Activated gamma-delta T cell (primary cell): ENCODE measurements at places on chromosomes 1 and 21.

DNA sequence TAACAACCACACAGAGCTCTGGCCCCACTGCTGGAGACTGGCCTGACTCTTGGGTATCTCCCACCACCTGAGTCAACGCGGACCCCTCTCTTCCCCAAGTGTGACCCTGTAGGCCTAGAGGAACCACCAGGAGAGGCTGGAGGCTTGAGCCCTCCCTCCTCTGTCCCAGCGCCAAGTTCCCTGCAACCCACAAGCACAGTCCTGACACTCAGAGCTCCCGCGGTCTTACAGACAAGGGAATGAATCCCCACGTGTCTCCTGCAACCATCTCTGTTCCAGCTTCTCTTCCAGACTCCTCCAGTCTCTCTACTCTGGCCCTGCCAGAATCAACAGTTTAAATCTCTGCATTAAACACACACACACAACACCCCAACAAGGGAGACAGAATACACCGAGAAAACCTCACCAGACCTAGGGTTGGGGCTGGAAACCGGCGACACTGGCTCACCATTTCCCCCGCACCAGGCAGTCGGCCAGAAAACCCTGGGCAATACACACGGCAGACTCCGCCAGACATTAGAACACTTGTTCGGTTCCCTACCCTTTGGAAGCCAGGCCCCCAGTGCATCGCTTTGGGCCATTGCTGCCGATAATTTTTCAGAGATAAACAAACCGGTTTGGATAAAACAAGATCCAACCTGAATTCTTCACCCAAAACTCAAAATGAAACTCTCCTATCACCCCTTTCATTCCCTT, 21.7 kb downstream of the CASZ1 start:
- DNase-seq, result no peak

- no peak for DNase-seq
Observed at GRCh38 chr1:247701338-247701737, 15.1 kb downstream of the OR6F1 start.

GRCh38 chr1:205748403-205749233, 1.4 kb downstream of the NUCKS1 start:
- DNase-seq, result no peak

DNA sequence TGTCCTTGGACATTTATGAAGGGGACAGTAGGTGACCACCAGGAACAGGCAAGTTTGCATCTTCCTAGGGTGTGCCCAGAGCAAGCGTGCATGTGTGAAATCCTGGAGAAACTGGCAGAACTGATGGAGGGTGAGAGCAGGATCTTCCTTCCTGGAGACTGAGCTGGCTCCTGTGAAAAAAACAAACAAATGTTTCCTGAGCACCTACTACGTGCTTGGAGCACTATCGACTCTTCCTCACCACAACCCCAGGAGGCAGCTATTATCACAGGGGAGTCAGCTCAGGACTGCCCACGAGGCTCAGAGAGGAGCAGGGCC, 1.5 kb upstream of the EDN2 start:
- no peak for DNase-seq

GRCh38 chr21:15483138-15483780, 246.5 kb upstream of the USP25 start:
- no peak for DNase-seq

DNA sequence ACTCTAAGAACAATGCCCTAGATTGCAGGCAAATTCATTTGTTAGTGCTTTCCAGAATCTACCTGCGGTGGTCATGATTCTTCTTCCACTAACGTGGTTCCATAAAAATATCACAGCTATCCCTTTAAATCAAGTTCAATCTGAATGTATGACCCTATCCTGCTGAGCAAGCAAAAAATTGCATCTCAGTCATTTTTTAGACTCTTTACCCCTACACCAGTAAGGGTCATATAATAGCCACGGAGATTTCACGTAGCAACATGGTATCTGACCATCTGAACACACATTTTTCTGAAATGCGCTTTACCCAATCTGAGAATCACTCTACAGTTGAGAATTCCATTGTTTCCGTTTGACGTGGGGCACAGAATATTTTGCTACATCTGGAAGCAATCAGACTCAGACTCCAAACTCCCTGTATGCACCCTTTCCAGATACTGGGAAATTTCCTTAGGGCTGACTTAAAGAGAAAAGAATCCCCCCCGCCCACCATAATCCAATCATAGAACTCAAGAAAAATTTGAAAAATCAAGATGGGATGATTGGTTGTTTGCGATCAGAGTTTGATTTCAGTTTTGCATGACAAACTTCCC, 699.2 kb upstream of the ZP4 start:
- DNase-seq, result no peak

GRCh38 chr1:226443439-226443838, 35.5 kb upstream of the PARP1 start:
- no peak for DNase-seq

DNA sequence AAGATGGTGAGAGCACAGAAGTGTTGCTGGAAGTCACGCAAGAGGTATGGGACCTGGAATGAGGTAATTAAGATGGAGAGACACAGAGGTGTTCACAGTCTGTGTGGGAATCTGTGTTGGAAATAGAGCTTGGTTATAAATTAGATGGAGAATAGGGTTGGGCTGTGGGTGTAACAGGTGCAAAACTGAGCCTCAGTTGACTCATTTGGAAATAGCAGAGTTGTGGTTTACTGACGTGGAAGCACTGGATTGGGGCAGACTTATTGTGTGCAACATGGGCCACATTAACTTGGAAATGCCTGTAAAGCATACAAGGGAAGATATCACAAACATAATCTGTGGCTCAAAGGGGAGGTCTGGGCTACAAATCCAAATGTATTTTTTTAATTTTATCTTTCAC, 13.0 kb downstream of the CAMSAP2 start:
- no peak for DNase-seq

GRCh38 chr1:89556726-89557444, 32.3 kb downstream of the LRRC8B start:
- DNase-seq, result no peak

GRCh38 chr1:17289721-17290120, 18.3 kb upstream of the PADI4 start:
- DNase-seq, result no peak

DNA sequence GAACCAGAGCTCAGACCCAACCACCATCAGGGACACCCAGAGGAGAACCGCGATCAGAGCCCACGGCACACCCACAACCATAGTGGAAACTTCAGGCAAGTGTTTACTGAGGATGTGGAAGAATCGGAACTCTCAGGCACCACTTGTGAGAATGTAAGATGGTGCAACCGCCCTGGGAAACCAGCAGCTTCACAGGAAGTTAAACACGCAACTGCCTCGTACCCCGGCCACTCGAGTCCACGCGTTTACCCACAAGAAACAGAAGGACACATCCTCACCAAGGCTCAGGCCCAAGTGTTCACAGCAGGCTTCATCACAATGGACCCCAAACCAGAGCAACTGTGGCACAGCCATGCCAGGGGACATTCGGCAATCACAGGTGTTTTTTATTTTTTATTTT, 51.4 kb upstream of the COL6A2 start:
- DNase-seq, result no peak

GRCh38 chr1:17646444-17647280, 107.2 kb downstream of the ARHGEF10L start:
- no peak for DNase-seq

GRCh38 chr21:41349126-41349525, 12.7 kb upstream of the MX2 start:
- no peak for DNase-seq

GRCh38 chr1:167088746-167089417, 1.3 kb downstream of the GPA33 start:
- DNase-seq, result no peak

DNA sequence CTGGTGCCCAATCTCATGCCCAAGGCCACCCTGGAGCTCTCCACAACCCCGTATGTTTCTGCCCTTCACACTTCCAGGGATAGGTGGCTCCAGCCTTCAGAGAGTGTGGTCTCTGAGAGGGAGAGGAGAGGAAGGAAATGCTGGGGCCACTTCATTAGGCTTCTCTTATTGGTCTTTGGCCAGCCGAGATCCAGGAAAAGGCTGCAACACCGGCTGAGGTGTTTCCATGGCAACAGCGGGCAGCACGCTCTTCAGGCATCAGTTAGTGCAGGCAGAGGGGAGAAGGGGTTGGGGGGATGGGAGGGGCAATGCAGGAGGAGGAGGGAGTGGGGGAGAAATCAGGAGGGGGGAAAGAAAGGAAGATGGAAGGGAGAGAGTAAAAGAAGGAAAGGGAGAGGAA, 275.1 kb upstream of the GJB5 start:
- no peak for DNase-seq

DNA sequence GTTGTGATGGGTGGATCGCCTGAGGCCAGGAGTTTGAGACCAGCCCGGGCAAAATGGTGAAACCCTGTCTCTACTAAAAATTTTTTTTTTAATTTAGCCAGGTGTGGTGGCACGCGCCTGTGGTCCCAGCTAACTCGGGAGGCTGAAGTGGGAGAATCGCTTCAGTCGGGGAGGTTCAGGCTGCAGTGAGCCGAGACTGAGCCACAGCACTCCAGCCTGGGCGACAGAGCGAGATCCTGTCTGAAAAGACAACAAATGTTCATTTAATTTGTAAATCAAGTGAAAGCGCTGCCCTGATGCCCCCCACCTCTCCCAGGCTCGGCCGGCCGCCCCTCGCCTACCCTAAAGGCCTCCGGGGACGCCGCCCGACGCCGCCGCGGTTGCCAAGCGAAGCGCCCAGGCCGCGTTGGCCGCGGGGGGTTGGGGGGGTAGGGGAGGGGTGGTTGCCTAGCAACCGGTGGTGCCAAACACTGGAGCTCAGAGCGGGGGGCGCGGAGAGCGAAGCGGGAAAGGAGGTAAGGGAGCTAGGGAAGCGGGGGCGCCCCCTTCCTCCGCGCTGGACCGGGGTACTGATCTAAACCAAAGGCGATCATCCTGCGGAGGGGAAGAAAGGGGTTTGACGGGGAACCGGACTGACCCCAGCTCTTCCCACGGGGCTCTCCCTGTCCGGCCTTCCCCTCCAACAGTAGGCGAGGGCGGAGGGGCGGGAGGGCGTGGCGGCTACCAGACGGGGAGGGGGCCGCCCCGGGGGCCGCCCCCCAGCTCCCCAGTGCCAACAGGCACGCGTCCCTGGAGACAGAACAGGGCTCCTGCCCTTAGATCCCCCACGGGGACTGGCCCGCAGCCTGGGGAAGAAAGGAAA, at the start of gene TEKT2:
TEKT2 (plus strand) TSS at position 460 of the 862 bp plus-strand sequence. CDS start 828 bp downstream, outside the sequence.
- DNase-seq, result no peak

- DNase-seq, result no peak
Observed at GRCh38 chr1:175820456-175821025, 77.1 kb upstream of the TNR start.
